Hematopoietic multipotent progenitor cell treated with erythropoietin and hydrocortisone succinate and interleukin-3 and kit ligand, for 17 days (in vitro differentiated cells): ENCODE measurements at places on chromosomes 16 and 17.

- DNase-seq, result no peak
These were observed 424.5 kb upstream of the CDH11 start for GRCh38 chr16:65546353-65546791.

- DNase-seq, result no peak
These were observed 129.6 kb downstream of the CPPED1 start for GRCh38 chr16:12674071-12674470.

GRCh38 chr17:38731526-38732294, 1.6 kb downstream of the CISD3 start:
- DNase-seq, result no peak

GRCh38 chr17:37847811-37848331, 76.3 kb upstream of the TBC1D3K start:
- no peak for DNase-seq
